ENCODE measurements at places on chromosomes 3 and 15.

- DNase-seq = no peak
Observed at GRCh38 chr3:184717399-184717983, 5.6 kb upstream of the MAGEF1 start.

DNA sequence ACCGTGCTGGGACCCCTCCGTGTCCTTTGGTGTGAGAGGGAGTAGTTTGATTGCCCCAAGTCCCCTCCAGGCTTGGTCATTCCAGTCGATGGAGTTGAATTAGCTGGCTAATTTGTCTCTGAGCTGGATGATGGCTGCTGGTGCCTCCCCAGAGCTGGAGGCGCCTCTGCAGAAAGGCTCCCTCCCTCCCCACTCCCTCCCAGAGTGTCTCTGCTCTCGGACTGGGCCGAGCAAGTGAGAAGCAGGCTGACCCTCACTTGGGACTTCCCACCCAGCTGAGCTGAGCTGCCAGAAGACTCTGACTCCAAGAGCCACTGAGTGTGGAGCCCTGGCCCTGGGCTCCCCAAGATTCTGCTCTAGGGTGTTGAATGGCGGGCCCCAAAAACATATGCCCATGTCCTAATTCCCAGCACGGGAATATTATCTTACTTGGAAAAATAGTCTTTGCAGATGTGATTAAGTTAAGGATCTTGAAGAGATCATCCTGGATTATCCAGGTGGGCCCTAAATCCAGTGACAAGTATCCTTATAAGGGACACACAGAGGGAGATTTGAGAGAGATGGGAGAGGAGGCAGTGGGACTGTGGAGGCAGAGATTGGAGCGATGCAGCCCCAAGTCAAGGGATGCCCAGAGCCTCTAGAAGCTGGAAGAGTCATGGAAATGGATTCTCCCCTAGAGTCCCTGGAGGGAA, 60.7 kb upstream of the TLE3 start:
- DNase-seq = no peak

DNA sequence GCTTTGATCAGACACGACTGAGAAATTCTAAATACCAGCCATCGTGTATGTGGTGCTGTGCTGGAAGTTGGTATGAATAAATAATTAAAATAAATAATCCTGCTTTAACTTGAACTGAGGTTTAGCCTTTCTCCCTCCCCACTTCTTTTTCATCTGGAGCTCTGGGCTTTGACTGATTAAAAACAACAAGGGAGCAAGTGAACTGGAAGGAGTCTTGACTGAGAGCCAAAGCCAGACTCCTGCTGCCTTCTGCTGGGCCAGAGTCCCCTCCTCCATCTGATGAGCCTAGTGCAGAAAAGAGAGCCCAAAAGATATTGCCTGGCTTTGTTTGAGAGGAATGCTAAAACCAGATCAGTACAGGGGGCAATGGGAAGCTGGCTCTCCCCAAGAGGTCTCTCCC, 96.0 kb downstream of the CCNL1 start:
- no peak for DNase-seq

- DNase-seq = no peak
Observed at GRCh38 chr3:114307222-114307830, 13.5 kb downstream of the TIGIT start.

GRCh38 chr3:168077091-168077490, 18.6 kb downstream of the GOLIM4 start:
- no peak for DNase-seq

DNA sequence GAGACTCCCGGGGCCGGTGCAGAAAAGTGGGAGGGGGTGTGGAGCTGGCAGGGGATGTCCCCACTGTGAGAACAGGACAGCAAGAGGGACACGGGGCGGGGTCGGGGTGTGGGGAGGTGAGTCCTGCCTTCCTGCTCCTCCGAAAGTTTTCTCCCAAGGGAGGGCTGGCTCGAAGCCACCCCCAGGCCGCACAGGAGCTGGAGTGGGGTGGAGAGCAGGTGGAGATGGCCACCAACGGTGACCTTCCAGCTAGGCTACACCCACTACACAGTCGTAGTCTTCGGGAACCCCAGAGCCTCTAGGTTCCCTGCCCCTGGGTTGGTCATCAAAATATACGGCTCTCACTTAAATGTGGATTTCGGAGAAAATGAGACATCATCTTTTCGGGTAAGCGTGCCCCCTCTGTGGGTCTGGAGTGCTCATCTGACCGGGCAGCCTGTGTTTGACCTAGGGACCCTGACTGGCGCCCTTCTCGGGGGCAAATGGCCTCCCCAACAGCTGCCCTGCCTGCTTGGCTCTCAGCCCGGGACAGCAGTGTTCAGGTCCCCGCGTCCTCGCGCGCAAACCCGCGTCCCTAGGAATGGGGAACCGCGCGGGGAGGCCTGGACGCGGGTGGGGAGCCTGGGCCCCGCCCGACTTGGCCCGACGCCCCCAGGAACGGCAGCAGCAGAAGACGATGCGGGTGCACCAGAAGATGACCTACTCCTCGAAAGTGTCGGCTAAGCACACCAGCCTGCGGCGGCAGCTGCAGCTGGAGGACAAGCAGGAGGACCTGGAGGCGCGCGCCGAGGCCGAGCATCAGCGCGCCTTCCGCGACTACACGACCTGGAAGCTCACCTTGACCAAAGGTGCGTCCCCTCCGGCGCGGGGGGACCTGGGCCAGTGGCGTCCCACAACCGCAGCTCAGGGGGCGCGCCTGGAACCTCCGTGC, 21.2 kb downstream of the CFAP100 start:
- DNase-seq = no peak

- no peak for DNase-seq
Observed at GRCh38 chr15:79316864-79317263, 6.0 kb downstream of the TMED3 start.

- DNase-seq = no peak
Observed at GRCh38 chr3:21331321-21331720, 419.7 kb downstream of the ZNF385D start.

DNA sequence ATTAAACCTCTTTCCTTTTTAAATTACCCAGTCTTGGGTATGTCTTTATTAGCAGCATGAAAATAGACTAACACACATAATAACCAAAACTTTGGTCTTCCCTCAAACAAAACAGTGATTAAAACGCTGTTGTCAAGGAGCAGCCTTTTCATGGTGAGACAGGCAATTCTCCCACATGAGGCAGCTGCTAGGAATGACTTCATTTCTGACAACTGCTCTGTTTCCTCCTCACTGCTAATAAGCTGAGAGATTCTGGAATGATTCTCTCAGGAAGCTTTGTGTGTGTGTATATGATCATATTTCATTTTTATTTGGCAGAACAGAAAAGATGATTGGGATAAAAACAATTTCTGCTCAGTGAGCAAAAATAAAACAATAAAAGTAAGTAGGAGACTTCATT, 580.6 kb upstream of the ADAMTS9 start:
- DNase-seq = no peak

DNA sequence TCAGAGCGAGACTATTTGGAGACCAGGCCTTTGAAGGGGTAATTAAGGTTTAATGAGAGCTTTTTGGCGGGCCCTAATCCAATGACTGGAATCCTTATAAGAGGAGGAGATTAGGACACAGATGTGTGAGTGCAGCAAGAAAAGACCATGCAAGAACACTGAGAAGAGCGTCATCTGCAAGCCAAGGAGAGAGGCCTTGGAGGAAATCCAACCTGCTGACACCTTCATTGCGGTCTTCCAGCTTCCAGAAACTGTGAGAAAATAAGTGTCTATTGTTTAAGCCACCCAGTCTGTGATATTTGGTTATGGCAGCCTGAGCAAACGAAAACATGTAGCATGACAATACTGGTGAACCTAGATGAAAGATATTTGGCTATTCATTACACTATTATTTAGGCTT, 23.0 kb upstream of the MUSTN1 start:
- DNase-seq = no peak

- no peak for DNase-seq
Observed at GRCh38 chr15:74387621-74388362, 20.3 kb upstream of the CYP11A1 start.

DNA sequence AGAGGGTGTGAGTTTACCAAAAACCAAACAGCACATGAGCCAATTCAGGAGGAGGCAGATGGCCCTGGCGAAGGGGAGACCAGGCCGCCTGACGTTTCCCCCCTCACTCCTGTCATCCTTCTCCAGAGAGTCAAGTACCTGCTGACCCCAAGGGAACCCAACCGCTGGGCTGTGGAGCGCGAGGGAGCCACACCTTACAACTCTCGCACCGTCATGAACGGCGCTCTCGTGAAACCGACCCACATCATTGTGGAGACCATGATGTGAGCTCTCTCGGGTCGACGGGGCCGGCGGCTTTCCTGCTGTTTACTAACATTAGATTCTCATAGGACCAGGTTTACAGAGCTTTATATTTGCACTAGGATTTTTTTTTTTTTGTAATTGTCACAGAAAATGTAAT, 55.4 kb downstream of the GRIP2 start:
- no peak for DNase-seq

DNA sequence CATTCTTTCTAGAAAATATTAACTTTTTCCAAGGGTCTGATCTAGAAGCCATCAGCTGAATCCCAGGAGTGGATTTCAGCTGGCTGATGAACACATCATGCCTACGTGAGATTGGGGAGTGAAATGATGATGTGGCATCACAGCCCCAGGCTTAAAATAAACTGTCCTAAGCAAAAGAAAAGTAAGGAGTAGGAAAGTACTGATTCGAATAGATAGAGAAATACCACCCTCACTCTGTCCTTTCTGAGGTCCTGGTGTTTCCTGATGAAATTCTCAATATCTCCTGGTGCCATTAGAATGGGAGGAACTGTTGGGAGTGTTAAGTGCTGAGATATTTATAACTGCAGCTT, 376.8 kb upstream of the SEMA6D start:
- no peak for DNase-seq

DNA sequence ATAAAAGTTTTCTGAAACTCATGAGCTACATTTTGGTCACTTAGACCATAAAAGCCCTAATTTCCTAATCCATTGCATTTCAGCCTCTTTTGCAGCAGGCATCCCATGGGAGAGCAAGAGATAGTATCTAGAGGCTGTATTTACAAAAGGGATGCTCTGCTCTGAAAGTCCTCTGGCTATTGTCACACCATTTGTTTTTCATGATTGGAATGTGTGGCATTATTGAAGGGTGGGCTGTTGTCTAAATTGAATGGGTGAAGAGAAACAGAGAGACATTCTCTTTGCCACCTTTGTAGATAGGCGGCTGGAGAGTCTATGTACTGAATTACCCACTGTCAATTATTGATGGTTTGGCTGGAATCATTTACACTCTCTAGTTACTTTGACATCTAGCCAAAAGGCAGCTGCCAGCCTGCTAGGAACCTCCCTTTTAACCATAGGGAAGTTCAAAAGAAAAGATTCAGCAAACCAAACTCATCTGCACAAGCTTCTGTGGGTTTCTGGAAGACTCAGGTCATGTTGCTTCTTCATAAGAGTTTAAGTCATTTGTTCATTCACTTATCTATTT, 89.8 kb upstream of the RARB start:
- DNase-seq = no peak

- no peak for DNase-seq
Observed at GRCh38 chr15:24662991-24663390, 12.6 kb upstream of the NPAP1 start.

DNA sequence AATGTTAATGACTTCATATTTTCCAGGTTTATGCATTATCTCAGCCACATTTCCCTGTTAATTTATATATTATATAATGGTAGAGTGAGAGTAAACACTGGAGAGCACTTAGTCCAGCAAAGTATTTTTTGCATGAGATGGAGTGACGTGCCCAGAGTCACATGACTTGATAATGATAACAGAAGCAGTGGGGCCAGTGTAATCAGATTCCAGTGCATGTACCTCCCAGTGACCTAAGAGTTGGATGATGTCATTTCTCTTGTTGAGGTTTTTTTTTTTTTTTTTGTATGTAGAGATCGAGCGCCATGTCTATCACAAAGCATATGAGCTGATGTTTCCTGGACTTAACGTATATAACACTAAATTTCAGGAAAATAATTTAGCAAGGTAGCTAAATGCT, 375.3 kb downstream of the CNTN6 start:
- DNase-seq = no peak

All from HuH-7.5 (cell line).